ENCODE measurements at places on chromosomes 13 and 19. TPM values are rescaled to one million over a fixed set of nuclear protein-coding genes. Genes with fewer than 3 reads are reported as not detected.

- peaks cover 5% of the 10 kb centered on the region for H3K4me1 ChIP-seq
- no peak for DNase-seq
- no peak overlapping the region for H3K27ac ChIP-seq
- no peak overlapping the region for H3K4me3 ChIP-seq
- H3K36me3 ChIP-seq: no peaks in the 10 kb centered on the region
These were observed 3.1 kb upstream of the PTPRH start for GRCh38 chr19:55212447-55212846.

DNA sequence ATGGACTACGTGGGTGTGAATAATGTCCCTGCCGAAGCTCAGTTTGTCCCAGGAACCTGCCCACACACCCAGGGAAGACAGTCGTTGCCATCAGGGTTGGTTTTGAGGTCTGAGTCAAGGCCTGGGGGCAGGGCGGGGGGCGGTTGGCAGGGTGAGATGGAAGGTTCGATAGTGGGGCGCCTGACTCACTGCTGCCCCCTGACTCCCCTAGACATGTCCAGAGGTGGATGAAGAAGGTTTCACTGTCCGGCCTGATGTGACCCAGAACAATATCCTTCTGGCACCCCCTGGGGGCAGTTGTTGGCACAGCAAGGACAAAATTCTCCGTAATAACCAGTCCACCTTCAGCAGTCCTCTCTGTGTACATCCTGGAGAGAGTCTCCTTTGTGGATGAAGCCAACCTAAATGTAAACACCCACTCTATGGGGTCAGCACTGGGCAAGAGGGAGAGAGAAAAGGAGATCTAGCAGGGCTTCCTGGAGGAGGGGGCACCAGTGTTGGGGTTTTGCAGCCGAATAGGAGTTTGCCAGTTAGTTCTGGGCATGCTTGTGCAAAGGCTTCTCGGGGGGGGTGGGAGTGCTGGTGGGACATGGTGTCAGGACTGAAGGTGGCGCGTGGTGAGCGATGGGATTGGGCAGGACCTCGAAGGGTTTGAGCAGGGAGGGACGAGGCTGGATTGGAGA lies 19.6 kb upstream of the B3GNT3 start:
- peaks cover 12% of the 10 kb centered on the region for H3K27me3 ChIP-seq
- H3K36me3 ChIP-seq: no peaks in the 10 kb centered on the region
- H3K4me3 ChIP-seq: no peak overlapping the region
- H3K4me1 ChIP-seq: peaks cover 6% of the 10 kb centered on the region
- DNase-seq: no peak

DNA sequence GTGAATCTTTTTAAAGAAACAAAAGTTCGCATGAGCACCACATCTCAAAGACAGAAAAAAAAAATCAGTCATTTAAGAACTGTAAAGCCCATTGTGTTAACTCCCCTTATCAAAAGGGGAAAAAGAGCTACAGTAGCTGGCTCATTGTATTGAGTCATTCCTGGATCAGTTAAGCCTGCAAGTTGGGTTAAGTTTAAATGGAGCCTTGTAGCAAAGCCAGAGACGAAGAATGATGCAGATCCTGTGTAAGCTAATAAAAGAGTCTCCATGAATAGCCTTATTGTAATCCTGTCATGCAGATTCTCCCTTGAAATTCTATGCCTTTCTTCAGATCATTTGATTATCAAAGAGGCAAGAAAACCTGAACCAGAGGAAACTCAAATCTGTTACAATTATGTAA lies 83.8 kb downstream of the CRYL1 start:
- no peaks in the 10 kb centered on the region for H3K36me3 ChIP-seq
- H3K4me3 ChIP-seq: no peak overlapping the region
- DNase-seq: no peak

DNA sequence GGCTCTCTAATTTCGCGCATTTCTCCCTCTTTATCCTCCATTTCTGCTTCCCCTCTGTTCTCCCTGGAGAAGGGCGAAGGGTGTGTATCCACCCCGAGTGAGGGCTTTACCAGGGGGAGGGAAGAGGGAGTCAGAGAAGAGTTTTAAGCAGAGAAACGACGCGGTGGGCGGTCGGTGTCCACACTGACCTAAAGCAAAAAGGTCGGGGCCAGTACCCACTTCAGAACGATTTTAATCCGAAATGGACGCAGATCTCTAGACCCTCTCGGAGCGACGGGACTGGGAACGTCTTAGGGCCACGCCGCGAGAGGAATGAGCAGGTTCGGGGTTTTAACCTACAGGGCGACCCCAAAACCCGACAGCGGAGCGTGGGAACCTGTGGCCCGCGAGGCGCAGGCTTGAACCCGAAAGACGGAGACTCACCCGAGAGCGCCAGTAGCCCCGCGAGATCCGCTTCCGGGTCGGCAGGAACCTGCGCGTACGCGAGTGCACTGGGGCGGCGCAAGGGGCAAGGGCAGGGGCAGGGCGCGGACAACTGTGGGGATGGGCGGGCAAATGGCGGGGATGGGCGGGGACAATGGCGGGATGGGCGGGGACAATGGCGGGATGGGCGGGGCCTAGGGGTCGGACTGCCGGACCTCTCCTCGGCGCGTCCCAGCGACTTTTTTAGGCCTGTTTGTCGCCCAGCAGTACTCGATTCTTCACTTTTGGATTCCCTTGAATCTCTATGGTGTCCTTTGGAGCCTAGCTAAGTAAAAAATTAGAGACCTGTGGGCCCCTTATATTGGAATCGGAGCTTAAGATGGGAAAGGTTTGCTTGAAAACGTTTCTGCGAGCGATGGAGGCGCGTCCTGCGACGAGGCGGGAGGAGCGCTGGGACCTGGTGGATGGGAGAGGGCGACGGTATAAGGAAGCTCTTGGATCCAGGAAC lies at the start of gene ZNF677:
ZNF677 (minus strand) TSS at position 463 of the 931 bp plus-strand sequence. CDS start 3,323 bp downstream, outside the sequence.
- peaks cover 22% of the 10 kb centered on the region for H3K36me3 ChIP-seq
- peak within 1 kb of the TSS; percentile 78 for H3K27ac ChIP-seq
- DNase-seq: peak; percentile 48
- H3K4me1 ChIP-seq: no peaks in the 10 kb centered on the region

GRCh38 chr13:73879346-73880015 lies 254.7 kb downstream of the KLF12 start:
- H3K4me1 ChIP-seq: no peaks in the 10 kb centered on the region
- no peak for DNase-seq
- no peak overlapping the region for H3K4me3 ChIP-seq
- no peak overlapping the region for H3K27ac ChIP-seq

GRCh38 chr19:56405062-56405461 lies 930 bp downstream of the ZNF583 start:
- no peaks in the 10 kb centered on the region for H3K27me3 ChIP-seq
- peaks cover 27% of the 10 kb centered on the region for H3K36me3 ChIP-seq
- DNase-seq: no peak
- H3K4me3 ChIP-seq: peak overlapping the region; percentile 76

DNA sequence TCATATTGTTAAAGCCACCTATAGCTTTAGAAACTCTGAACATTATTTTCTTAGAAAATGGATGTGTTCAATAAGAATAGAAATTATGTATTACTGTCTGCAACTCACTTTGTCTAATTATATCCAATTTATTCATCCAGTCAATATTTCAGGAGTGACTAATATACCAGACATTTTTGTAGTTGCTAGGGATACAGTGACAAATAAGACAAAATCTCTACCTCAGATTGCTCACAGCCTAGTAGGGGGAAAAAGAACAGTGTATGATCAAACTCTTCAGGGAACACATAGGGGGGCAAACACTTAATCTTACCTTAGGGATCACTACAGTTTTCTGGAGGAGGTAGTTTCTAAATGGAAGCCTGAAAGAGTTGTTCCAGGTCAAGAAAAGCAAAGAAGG lies 8.6 kb downstream of the BRCA2 start:
- H3K27me3 ChIP-seq: no peaks in the 10 kb centered on the region
- H3K4me1 ChIP-seq: peaks cover 16% of the 10 kb centered on the region
- no peak for DNase-seq

DNA sequence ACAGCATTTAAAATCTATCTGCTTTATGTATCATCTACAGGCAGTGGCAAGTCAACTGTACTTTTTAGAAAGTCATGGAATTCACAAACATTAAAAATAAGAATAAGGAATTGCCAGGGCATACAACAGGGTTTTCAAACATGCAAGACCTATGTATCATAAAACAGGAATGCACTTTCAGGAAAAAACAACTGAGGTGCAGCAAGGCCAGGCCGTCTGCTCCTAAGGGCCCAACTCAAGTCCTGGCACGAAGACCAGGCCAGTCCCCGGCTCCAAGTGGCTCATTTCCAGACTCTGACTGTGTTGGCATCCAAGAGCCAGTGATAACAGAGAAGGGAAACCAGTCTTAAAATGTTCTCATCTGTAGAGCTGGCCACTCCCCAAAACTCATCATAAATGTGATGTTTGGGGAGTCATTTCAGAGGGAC lies 7.1 kb downstream of the RFX2 start:
- H3K27ac ChIP-seq: peak overlapping the region; percentile 85
- no peaks in the 10 kb centered on the region for H3K36me3 ChIP-seq
- peak; percentile 84 for DNase-seq
- peaks cover 83% of the 10 kb centered on the region for H3K4me1 ChIP-seq

DNA sequence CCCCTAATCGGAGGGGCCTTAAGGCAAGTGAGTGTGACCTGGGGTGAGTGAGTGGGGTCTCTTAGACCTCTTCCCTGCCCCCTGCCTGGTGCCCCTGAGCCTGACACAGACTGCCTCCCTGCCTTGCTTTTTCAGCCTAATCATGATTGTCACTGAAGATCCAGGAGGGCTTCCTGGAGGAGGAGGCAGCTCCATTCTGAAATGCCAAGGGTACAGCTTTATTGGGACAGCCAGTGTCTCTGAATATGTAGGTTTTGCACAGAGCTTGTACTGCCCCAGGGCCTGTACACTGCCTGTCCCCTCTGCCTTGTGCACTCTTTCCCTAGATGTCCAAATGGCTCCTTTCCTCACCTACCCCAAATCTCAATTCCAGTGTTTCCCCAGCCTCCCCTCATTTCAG lies 26.1 kb upstream of the SEMA6B start:
- no peak overlapping the region for H3K4me3 ChIP-seq
- no peak overlapping the region for H3K27ac ChIP-seq
- no peak for DNase-seq
- no peaks in the 10 kb centered on the region for H3K36me3 ChIP-seq
- peaks cover 11% of the 10 kb centered on the region for H3K4me1 ChIP-seq

DNA sequence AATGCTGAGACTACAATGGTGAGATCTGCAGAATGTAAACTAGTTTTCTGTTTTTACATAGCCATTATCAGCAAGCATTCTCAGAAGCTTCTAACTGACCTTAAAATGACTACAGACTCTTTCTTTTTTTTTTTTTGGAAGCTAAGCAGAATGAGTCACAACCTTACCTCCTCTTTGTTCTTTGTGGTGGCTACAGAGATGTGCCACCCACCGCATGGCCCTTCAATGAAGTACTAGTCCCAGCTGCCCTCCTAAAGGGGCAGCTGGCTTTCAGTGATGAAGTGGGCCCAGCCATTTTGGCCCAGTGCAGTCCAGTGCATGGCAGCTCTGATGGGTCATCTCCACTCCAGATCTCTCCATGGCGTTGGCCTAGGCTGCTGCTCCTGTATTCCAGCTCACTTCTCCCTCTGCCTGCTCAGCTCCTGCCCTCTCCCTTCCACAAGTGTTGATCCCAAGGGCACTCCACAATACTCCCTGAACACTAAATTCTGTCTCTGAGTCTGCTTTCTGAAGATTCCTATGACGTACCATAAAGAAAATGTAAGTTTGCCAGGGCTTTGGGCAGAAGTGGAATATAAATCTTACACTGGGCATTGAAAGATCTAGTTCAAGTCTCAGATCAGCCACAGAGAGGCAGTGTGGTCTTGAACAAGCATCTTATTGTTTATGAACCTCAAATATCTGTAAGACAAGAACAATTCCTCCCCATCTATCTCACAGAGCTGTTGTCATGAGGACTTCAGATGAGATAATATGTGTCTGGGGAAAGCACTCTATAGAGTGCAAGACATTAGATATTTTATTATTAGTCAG lies 85.6 kb downstream of the RXFP2 start:
- H3K27me3 ChIP-seq: no peaks in the 10 kb centered on the region
- H3K4me3 ChIP-seq: no peak overlapping the region
- H3K27ac ChIP-seq: no peak overlapping the region
- DNase-seq: no peak
- no peaks in the 10 kb centered on the region for H3K36me3 ChIP-seq
- no peaks in the 10 kb centered on the region for H3K4me1 ChIP-seq

GRCh38 chr13:112510002-112510780 lies 77.8 kb downstream of the TUBGCP3 start:
- H3K27ac ChIP-seq: no peak overlapping the region
- no peak for DNase-seq
- no peaks in the 10 kb centered on the region for H3K27me3 ChIP-seq
- H3K4me3 ChIP-seq: no peak overlapping the region
- peaks cover 15% of the 10 kb centered on the region for H3K36me3 ChIP-seq

GRCh38 chr19:21564406-21564805 lies 59.0 kb downstream of the ZNF429 start:
- no peak overlapping the region for H3K4me3 ChIP-seq
- H3K27ac ChIP-seq: no peak overlapping the region
- DNase-seq: no peak
- H3K4me1 ChIP-seq: no peaks in the 10 kb centered on the region

GRCh38 chr13:98239162-98240076 lies 62.4 kb upstream of the RNF113B start:
- no peak overlapping the region for H3K4me3 ChIP-seq
- H3K27me3 ChIP-seq: no peaks in the 10 kb centered on the region
- H3K27ac ChIP-seq: no peak overlapping the region
- no peak for DNase-seq
- H3K4me1 ChIP-seq: no peaks in the 10 kb centered on the region

DNA sequence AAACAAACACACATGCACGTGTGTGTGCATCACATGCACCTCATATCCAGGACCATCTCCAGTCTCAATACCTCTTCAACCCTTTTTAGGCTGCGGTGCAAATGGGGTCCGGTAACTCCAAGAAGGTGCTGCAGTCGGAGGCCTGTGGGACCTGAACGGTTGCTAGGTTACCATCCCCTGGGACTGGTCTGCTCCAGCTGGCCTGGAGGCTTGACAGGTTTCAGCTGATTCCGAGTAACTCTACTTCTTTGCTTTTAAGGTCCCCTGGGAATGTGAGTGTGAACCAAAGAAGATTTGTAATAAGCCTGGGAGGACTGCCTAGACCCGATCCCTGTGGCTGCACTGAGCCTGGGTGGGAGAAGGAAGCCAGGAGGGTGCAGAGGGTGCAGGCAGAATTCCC lies 117.5 kb downstream of the CCNA1 start:
- DNase-seq: no peak
- H3K4me1 ChIP-seq: no peaks in the 10 kb centered on the region
- no peaks in the 10 kb centered on the region for H3K27me3 ChIP-seq
- no peaks in the 10 kb centered on the region for H3K36me3 ChIP-seq

- no peak overlapping the region for H3K4me3 ChIP-seq
- H3K36me3 ChIP-seq: no peaks in the 10 kb centered on the region
- no peaks in the 10 kb centered on the region for H3K4me1 ChIP-seq
These were observed 12.1 kb upstream of the NDFIP2 start for GRCh38 chr13:79468819-79469218.

GRCh38 chr19:34639491-34640085 lies 37.4 kb downstream of the SCGB2B2 start:
- H3K4me3 ChIP-seq: no peak overlapping the region
- no peaks in the 10 kb centered on the region for H3K27me3 ChIP-seq
- no peak overlapping the region for H3K27ac ChIP-seq
- no peak for DNase-seq

Gene IGFL4
- not detected for total RNA-seq

Gene SLC8A2
- total RNA-seq: 0.28 TPM

Gene C19orf81
- not detected for total RNA-seq

Gene FAM98C
- total RNA-seq: 34.0 TPM

Gene PIAS4
- total RNA-seq: 32.2 TPM

Gene PSG2
- not detected for total RNA-seq

Gene DIAPH3
- total RNA-seq: 8.0 TPM

Gene AMER2
- not detected for total RNA-seq
